ENCODE measurements at places on chromosomes 6 and 20. TPM values are rescaled to one million over a fixed set of nuclear protein-coding genes. Genes with fewer than 3 reads are reported as not detected.
A peak's percentile ranks its signal among the peaks of the same experiment; 100 is the strongest.

DNA sequence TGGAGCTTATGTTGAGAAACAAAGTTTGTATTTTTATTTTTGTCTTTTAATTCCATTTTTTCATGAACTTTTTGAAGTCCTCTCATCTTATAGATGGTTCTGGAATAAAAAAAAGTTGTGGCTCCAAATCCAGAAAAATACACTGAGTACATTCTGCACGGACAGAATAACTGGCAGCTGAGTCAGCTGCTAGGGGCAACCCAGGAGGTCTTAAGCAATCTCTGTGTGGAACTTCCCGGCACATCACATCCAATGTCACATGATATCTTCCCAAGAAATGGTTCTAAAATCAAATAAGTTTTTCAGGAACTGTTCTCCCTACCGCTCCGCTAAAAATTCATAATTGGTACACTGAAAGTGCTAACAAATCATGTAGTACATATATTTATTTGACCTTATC, 29.8 kb downstream of the SLC13A3 start:
- no peak for DNase-seq
- no peaks in the 10 kb centered on the region for H3K4me1 ChIP-seq
- H3K36me3 ChIP-seq = no peaks in the 10 kb centered on the region
- H3K27ac ChIP-seq = no peak overlapping the region
- no peaks in the 10 kb centered on the region for H3K27me3 ChIP-seq
- no peak overlapping the region for H3K4me3 ChIP-seq

DNA sequence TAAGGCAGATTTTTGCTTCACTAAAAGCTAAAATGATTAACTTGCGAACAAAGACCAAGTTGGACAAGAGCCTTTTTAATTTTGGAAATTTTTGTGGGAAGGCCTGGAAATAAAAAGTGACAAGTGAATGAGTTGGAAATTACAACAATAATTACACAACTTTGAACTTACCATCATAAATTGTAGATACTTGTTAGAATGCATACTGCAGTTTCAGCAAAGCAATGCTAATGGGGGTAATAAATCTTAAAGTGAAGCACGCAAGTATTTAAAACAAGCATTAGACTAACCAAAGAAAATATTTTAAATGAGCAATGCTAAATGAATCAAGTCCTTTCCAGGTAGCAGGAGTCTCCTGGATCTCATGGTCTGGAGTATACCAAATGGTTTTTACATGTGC, 83.2 kb upstream of the EYA4 start:
- no peak overlapping the region for H3K4me3 ChIP-seq
- H3K36me3 ChIP-seq = no peaks in the 10 kb centered on the region
- H3K4me1 ChIP-seq = no peaks in the 10 kb centered on the region

- no peaks in the 10 kb centered on the region for H3K27me3 ChIP-seq
- DNase-seq = no peak
- no peak overlapping the region for H3K4me3 ChIP-seq
- H3K4me1 ChIP-seq = no peaks in the 10 kb centered on the region
- H3K36me3 ChIP-seq = no peaks in the 10 kb centered on the region
These were observed 198.4 kb downstream of the ISM1 start for GRCh38 chr20:13419477-13419876.

DNA sequence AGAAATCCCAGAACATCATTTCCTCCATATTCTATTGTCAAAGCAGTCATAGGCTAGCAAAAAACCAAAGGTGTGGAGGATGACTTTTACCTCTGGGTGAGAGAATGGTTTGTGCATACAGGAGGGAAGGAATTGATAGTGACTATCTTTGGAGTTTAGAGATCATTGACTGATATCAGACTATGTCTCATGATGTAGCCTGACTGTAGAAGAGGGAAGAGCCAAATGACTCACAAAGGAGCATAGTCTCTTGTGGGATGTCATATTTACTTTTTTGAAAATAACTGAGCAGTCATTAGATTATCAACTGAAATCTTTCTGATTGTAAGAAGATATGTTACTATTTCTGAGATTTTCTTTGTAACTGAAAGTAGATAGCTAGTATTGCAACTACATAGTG, 158.5 kb downstream of the FLRT3 start:
- no peaks in the 10 kb centered on the region for H3K36me3 ChIP-seq
- H3K27ac ChIP-seq = no peak overlapping the region
- H3K27me3 ChIP-seq = no peaks in the 10 kb centered on the region
- DNase-seq = no peak
- H3K4me1 ChIP-seq = no peaks in the 10 kb centered on the region

- no peaks in the 10 kb centered on the region for H3K27me3 ChIP-seq
- no peak for DNase-seq
- no peak overlapping the region for H3K4me3 ChIP-seq
These were observed 25.6 kb downstream of the ARHGAP18 start for GRCh38 chr6:129684323-129684884.

- H3K4me3 ChIP-seq = no peak overlapping the region
- peaks cover 4% of the 10 kb centered on the region for H3K4me1 ChIP-seq
- no peak for DNase-seq
- no peaks in the 10 kb centered on the region for H3K27me3 ChIP-seq
- H3K27ac ChIP-seq = peak overlapping the region; percentile 97
- H3K36me3 ChIP-seq = no peaks in the 10 kb centered on the region
These were observed 2.4 kb downstream of the OSER1 start for GRCh38 chr20:44208165-44208564.

DNA sequence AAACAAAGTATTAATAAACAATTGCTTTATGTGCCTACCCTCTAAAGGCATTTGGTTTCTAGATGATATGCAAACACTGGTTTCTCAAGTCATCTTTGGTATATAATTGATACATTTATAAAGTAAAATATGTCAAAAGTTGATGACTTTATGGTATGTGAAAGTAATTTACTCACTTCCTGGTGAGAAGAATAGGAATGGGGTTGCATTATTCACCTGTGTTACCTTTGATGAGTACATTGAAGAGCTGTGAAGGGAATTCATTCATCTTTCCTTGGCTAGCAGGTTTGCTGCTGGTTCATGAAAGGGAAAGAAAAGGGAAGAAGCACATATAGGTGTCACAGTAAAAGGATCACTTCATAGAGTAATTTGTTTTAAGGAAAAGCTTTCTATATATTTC, 20.4 kb downstream of the RNF217 start:
- H3K27me3 ChIP-seq = no peaks in the 10 kb centered on the region
- no peak overlapping the region for H3K4me3 ChIP-seq
- no peak overlapping the region for H3K27ac ChIP-seq
- no peaks in the 10 kb centered on the region for H3K36me3 ChIP-seq
- no peaks in the 10 kb centered on the region for H3K4me1 ChIP-seq

- peaks cover 4% of the 10 kb centered on the region for H3K27me3 ChIP-seq
- no peaks in the 10 kb centered on the region for H3K4me1 ChIP-seq
- DNase-seq = no peak
These were observed 19.9 kb downstream of the DSP start for GRCh38 chr6:7561153-7561964.

- H3K36me3 ChIP-seq = no peaks in the 10 kb centered on the region
- no peaks in the 10 kb centered on the region for H3K27me3 ChIP-seq
- DNase-seq = no peak
These were observed 89.8 kb upstream of the PAX1 start for GRCh38 chr20:21615617-21616080.

GRCh38 chr20:47196091-47197081, 160.1 kb downstream of the ZMYND8 start:
- no peaks in the 10 kb centered on the region for H3K36me3 ChIP-seq
- H3K27ac ChIP-seq = no peak overlapping the region
- H3K4me1 ChIP-seq = no peaks in the 10 kb centered on the region
- DNase-seq = peak; percentile 51

GRCh38 chr6:52931351-52931750, 21.9 kb upstream of the GSTA3 start:
- no peaks in the 10 kb centered on the region for H3K36me3 ChIP-seq
- no peak overlapping the region for H3K27ac ChIP-seq
- no peak for DNase-seq
- no peaks in the 10 kb centered on the region for H3K27me3 ChIP-seq

DNA sequence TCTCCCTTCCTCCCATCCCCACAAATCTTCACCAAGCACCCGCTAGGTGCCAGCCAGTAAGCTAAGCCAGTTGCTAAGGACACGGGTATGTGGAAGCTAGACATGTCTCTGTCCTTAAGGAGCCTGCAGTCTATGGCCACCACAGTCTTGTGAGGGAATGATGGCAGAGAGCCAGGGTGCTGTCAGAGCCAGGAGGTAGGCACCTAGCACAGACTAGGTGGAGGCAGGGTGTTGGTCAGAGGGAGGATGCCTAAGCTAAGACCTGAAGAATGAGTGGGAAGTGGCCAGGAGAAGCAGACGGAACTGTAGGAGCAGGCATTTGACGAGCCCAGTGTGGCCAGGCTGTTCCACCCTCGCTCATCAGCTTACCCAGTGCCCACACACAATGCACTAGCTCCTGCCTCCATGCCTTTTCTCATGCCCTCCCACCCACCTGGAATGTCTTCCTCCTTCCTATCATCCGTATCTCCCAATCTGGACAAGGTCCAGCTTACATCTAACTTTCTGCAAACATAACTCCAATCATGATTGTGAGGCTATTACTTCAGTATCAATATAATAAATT, 125.6 kb downstream of the FOXC1 start:
- H3K36me3 ChIP-seq = no peaks in the 10 kb centered on the region
- H3K4me1 ChIP-seq = no peaks in the 10 kb centered on the region
- no peak for DNase-seq
- H3K27me3 ChIP-seq = no peaks in the 10 kb centered on the region
- H3K27ac ChIP-seq = no peak overlapping the region
- H3K4me3 ChIP-seq = no peak overlapping the region

GRCh38 chr20:32823737-32824588, 4.2 kb downstream of the MAPRE1 start:
- DNase-seq = no peak
- H3K27ac ChIP-seq = no peak overlapping the region
- H3K36me3 ChIP-seq = no peaks in the 10 kb centered on the region
- no peaks in the 10 kb centered on the region for H3K27me3 ChIP-seq

DNA sequence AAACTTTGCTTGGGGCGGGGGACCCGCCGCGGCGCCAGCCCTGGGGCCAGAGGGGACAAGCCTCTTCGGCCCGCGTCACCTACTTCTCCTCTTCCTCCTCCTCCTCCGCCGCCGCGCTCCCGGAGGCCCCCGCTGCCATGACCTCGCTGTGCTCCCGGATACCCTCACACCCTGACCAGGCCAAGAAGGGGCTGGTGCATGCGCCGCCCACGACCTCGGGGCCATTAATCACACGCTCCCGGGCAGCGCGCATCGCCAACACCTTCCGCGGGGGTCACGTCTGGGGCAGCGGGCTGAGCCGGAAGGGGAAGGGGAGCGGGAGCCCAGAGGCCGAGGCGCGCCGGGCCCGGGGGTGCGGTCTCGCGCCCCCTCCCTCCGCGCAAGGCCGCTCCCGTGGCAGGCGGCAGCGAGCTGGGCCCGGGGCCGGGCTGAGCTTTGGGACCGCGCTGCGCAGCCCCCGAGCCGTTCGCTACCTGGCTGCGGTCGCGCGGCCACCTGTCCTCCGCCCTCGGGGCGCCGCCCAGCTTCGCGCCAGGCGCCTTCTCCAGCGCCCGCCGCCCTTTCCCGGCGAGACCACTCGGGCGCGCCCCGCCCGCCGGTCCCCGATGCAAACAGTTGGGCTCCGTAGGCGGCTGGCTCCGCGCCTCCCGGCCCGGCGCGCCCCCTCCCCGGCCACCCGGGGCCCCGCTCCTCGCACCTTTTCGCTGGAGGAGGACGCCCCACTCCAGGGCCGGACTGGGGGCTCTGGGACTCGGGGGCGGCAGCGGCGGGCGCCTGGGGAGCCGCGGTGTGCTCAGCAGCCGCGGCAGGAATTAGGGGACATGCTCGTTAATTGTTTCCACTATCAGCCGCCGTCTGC, 575 bp upstream of the CNR1 start:
- no peak for DNase-seq
- peak overlapping the region; percentile 45 for H3K27ac ChIP-seq
- H3K4me1 ChIP-seq = no peaks in the 10 kb centered on the region
- H3K4me3 ChIP-seq = peak overlapping the region; percentile 36
- no peaks in the 10 kb centered on the region for H3K36me3 ChIP-seq
- H3K27me3 ChIP-seq = peaks cover 12% of the 10 kb centered on the region

DNA sequence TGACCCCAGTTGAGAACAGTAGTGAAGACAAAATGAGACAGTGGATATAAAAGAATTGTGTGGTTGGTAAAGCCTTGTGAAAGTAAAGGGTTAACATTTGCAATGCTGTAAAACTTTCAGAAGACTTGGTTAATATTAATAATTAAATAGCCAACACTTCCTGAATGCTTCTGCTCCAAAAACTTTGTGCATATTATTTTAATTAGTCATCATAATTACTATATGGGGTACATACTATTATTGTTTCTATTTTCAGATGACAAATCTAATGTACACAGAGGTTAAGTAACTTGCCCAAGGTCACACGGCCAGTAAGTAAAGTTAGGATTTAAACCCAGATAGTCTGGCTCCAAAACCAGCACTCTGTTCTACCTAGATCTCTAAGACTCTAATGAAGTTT, 291.3 kb downstream of the OGFRL1 start:
- DNase-seq = no peak
- no peak overlapping the region for H3K27ac ChIP-seq
- H3K4me3 ChIP-seq = no peak overlapping the region
- H3K27me3 ChIP-seq = no peaks in the 10 kb centered on the region
- H3K4me1 ChIP-seq = no peaks in the 10 kb centered on the region

GRCh38 chr20:24332956-24333355, 136.5 kb upstream of the SYNDIG1 start:
- no peak for DNase-seq
- no peaks in the 10 kb centered on the region for H3K36me3 ChIP-seq
- H3K27me3 ChIP-seq = no peaks in the 10 kb centered on the region
- no peaks in the 10 kb centered on the region for H3K4me1 ChIP-seq
- H3K4me3 ChIP-seq = no peak overlapping the region
- H3K27ac ChIP-seq = no peak overlapping the region

- no peak overlapping the region for H3K4me3 ChIP-seq
- H3K27ac ChIP-seq = no peak overlapping the region
- no peaks in the 10 kb centered on the region for H3K36me3 ChIP-seq
- no peaks in the 10 kb centered on the region for H3K27me3 ChIP-seq
- DNase-seq = no peak
These were observed 76.3 kb upstream of the SIRPA start for GRCh38 chr20:1818895-1819294.

GRCh38 chr6:107711412-107712236, 112.5 kb downstream of the SCML4 start:
- H3K4me1 ChIP-seq = no peaks in the 10 kb centered on the region
- no peaks in the 10 kb centered on the region for H3K36me3 ChIP-seq
- no peak overlapping the region for H3K27ac ChIP-seq
- H3K4me3 ChIP-seq = no peak overlapping the region
- DNase-seq = no peak

DNA sequence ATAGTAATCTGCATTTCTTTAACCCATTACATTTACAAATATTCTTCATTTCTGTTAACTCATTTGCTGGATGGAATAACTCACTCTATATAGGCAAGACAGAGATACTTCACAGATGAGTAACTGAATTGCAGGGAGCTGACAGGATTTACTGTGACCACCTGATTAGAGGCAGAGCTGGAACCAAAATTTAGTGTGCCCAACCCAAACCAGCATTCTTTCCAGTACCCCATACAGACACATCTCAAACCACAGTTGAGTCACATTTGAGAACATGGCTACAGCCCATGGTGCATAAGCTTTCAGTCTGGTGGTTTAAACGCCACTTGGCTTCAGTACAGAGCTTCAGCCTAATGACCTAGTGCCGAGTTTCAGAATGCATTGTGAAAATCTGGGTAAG, 138.4 kb upstream of the TENT5A start:
- H3K27ac ChIP-seq = no peak overlapping the region
- no peak for DNase-seq
- no peaks in the 10 kb centered on the region for H3K27me3 ChIP-seq

GRCh38 chr6:82893889-82894652, 171.6 kb downstream of the UBE3D start:
- no peaks in the 10 kb centered on the region for H3K4me1 ChIP-seq
- H3K4me3 ChIP-seq = no peak overlapping the region
- DNase-seq = no peak
- no peak overlapping the region for H3K27ac ChIP-seq
- H3K27me3 ChIP-seq = no peaks in the 10 kb centered on the region

The HLA-DRB5 gene
- total RNA-seq = 0.76 TPM

The SLC35D3 gene
- total RNA-seq = not detected

The PRDM13 gene
- total RNA-seq = not detected

The DUSP15 gene
- total RNA-seq = 1.6 TPM

Data from uterus (tissue), 4 donors.